ENCODE measurements at places on chromosomes 13 and 19.

DNA sequence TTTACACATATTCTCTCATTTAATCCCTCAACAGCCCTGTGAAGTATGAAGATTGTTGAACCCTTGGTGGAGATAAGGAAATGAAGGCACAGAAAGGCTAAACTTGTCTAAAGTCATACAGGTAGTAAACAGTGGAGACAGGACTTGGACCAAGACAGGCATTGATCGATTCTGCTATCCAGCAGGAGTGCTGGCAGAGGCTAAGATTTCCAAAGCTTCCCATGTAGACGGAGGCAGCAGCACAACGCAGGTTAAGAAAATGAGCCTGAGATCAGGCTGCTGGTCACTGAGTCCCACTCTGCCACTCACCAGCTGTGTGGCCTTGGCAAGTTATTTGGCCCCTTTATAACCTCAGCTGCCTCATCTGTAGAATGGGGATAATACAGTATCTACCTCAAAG lies 85.4 kb upstream of the SLC15A1 start:
- no peak for DNase-seq

- no peak for DNase-seq
Observed at GRCh38 chr13:104288496-104288895, 1222.3 kb upstream of the SLC10A2 start.

- DNase-seq: no peak
Observed at GRCh38 chr19:27858981-27859581, 1353.9 kb downstream of the UQCRFS1 start.

GRCh38 chr13:102333320-102334198 lies 68.3 kb downstream of the FGF14 start:
- no peak for DNase-seq

- peak; percentile 10 for DNase-seq
Observed at GRCh38 chr13:77113496-77113895, 86.5 kb upstream of the FBXL3 start.

GRCh38 chr13:53001444-53002225 lies 27.0 kb upstream of the OLFM4 start:
- DNase-seq: no peak

- DNase-seq: no peak
Observed at GRCh38 chr19:13121551-13122274, 3.6 kb downstream of the NACC1 start.

- no peak for DNase-seq
Observed at GRCh38 chr19:33040994-33041827, 23.5 kb downstream of the RHPN2 start.

- DNase-seq: peak; percentile 54
Observed at GRCh38 chr19:45245334-45245787, at the start of gene EXOC3L2. TSS of gene EXOC3L2 (minus strand) at chr19:45245407. CDS start at chr19:45239045, 6,362 bp downstream.

DNA sequence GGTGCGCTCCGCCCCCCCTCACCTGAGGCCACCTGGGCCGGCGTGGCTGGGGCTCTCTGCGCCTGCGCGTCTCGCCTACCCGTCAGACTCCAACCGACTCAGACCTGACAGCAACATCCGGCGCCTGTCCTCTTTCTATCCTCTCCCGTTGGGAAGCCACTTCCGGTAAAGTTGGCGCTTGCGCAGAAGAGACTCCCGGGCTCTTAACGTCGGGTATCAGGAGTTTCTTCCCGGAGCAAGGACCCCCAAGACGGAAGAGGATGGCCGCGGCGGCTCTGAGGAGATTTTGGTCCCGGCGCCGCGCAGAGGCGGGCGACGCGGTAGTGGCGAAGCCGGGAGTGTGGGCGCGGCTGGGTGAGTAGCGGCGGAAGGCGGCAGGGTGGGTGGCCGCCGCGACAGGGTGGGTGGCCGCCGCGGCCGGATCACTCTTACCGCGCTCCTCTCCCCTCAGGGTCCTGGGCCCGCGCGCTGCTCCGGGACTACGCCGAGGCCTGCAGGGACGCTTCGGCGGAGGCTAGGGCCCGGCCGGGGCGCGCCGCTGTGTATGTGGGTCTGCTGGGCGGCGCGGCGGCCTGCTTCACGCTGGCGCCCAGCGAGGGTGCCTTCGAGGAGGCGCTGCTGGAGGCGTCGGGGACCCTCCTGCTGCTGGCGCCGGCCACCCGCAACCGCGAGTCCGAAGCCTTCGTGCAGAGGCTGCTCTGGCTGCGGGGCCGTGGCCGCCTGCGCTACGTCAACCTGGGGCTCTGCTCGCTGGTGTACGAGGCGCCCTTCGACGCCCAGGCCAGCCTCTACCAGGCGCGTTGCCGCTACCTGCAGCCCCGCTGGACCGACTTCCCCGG lies at the start of the genes TIMM29 and YIPF2:
Gene TIMM29 (plus strand): TSS at position 249 of the 839 bp plus-strand sequence. CDS start 12 bp downstream, at position 261.
Gene YIPF2 (minus strand): TSS at position 77 of the 839 bp plus-strand sequence. CDS start 229 bp downstream, outside the sequence.
- peak; percentile 99 for DNase-seq

DNA sequence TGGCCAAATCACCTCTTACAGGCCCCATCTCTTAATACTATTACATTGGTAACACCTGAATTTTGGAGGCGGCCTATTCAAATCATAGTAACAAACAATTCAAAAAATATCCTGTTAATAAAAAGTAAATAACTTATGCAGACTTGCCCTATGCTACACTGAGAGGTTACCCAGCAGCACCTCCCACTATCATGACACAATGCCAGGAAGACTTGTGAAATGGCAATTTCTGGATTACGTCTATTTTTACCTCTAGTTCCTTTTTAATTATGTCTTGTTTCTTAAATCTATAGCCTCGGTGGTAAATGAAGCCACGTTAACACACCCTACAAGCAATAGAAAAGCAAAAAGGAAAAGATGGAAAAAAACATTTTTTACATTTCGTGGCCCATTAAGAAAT lies 6.2 kb upstream of the DZIP1 start:
- no peak for DNase-seq

DNA sequence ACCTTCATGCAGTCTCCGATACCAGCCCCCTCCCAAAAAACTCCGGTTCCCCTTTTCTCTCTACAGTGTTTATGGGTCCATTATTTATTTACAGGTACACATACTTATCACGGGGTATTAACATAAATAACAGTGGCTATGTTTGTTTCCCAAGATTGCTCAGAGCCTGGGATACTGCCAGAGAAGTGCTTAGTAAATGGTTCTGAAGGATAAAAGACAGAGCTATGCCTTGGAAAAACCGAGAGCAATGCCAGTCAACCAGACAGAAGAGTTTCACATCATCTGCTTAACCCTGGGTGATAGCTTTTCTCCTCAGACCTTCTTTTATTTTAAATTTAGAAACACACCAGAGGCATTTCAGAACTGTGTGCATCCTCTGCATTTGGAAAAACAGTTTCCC lies 61.3 kb downstream of the NUFIP1 start:
- no peak for DNase-seq

DNA sequence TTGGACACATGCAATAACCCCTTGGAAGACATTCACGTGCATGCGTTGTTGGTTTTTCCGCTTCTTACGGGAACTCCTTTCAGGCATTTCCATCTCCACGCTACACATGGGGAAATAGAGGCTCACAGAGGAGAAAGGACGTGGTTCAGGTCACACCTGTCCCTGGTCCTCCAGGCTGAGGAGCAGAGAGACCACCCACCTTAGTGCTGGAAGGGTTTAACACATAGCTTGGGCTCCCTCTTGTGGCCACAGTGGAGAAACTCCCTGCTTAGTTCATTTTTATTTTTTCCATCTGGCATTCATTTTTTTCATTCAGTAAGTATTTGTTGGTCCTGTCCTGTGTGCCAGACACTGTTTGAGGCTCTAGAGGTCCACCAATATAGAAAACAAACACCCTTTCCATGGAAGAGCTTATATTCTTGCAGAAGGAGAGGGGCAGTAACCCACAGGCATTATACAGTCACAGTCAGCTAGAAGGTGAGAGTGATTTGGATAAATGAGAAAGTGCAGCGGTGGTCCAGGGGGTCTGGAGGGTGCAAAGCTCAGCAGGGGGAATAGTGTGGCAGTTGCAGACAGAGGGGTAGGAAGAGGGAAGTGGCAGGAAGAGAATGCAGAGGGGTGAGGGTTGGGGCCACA lies 24.2 kb upstream of the TTYH1 start:
- DNase-seq: peak; percentile 80

DNA sequence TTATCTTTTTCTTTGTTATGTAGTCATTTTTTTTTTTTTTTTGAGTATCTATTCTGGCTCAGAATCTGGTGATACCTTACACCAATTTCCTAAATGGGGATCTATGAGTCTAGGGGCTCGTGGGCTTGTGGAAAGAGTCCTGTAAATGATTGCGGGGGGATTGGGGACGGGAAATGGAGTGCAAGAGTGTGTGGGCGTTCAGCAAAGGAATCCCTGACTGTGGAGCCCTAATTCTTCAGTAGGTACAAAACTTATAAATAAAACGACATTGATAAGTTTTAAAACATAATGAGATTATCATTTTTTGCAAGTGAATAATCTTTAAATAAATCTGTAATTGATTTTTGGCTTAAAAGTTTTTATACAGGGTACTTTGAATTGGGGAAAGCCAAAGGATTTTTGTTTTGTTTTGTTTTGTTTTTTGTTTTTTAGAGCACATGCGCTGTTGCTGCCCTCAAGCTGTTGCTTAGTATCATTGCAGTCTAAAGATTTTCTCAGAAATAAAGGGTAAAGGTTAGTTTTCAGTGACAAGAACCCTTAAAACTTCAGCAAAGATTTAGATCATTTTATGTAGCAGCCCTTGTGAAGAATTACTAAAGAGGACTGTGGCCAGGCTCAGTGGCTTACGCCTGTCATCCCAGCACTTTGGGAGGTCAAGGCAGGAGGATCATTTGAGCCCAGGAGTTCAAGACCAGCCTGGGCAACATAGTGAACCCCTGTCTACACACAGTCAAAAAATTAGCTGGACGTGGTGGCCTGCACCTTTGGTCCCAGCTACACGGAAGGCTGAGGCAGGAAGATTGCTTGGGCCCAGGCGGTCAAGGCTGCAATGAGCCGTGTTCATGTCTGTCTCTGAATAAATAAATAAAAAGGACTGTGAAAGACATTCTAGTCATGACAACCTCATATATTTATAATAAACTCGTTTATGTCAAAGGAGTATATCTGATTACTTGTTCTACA lies 1.7 kb downstream of the ERCC5 start:
- peak; percentile 34 for DNase-seq

DNA sequence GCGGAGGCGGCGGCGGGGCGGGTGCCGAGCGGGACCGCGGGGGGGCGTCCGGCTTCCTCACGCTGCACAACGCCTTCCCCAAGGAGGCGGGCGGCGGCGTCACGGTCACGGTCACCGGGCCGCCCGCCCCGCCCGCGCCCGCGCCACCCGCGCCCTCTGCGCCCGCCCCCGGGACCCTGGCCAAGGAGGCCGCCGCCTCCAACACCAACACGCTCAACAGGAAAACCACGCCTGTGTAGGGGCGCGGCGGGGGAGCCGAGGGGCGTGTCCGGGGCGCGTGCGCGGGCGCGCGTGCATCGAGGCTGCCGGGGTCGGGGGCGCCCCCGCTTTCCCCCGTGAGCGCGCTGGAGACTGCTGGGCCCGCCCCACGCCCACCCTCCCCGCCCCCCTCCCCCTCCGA lies 8.8 kb upstream of the CACNG6 start:
- DNase-seq: peak; percentile 42

- no peak for DNase-seq
Observed at GRCh38 chr13:53104136-53104535, 75.5 kb downstream of the OLFM4 start.

DNA sequence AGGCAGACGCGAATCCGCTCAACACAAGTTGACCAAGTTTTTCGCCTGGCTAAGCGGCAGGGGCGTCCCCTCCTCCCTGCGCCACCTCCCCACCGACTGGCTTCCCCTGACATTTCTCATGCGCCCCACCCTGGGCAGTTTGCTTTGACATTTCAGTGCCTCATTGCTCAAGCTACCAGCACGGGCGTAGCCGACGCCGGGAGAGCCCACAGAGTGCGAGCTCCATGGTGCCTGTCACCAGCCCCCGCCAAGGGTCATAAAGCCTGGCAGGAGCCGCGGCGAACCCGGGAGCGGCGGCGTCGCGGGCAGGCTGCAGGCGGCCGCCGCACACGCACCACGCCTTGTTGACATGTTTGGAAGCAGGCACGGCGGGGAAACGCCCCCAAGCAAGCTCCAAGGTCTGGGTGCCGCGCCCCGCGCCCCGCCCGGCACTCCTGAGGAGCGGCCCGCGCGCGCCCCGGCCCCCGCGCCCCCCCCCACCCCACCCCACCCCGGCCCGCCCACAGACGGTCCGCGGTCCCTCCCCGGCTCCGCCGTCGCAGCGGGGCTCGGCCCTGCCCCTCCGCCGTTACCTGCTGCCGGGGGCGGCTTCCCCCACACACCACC lies 601 bp downstream of the FBXL3 start:
- DNase-seq: peak; percentile 82

- peak; percentile 67 for DNase-seq
Observed at GRCh38 chr19:2494447-2495129, 18.7 kb downstream of the GADD45B start.

GRCh38 chr13:108618233-108618632 lies 11.2 kb upstream of the MYO16 start:
- DNase-seq: peak; percentile 7

- no peak for DNase-seq
Observed at GRCh38 chr19:13954185-13954584, 1.9 kb downstream of the DCAF15 start.

GRCh38 chr13:95112883-95113282 lies 188.4 kb downstream of the ABCC4 start:
- DNase-seq: no peak

DNA sequence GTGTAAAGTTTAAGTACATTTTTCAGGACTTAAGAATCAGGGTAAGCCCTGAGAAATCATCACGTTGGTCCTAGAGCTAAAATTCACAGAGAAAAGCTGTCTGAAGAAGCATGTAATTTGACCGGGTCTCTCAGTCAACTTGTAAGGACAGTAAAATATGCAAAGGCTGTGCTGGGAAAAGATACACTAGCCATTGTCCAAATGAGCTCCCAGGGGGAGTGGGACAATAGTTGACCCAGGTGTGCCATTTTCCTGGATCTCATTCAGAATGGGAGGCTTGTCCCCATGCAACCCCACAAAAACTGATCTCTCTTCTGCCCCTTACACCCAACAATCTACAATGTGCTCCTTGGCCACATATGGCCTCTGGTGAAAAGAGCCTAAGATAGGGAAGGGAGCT lies 437.9 kb downstream of the KLF12 start:
- no peak for DNase-seq

DNA sequence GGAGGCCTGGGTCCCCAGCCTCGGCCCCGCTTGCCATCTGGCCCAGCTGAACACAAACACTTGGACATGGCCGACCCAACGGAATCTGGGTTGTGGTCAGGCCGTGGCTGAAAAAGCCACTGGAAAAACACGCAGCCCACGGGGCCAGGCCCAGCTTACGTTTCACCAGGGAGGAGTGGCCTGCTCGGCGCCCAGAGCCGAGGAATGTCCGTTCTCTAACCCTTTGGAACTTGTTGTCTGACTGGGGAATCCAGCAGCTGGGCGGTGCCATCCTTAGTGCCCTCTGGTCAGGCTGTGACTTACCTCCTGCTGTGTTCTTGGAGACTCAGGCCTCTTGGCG lies 13.8 kb downstream of the CILP2 start:
- no peak for DNase-seq

- DNase-seq: peak; percentile 26
Observed at GRCh38 chr19:19140476-19140875, 2.2 kb upstream of the TMEM161A start.

GRCh38 chr19:34232566-34233481 lies 21.5 kb upstream of the GARRE1 start:
- DNase-seq: no peak
